Astrocyte of the spinal cord (primary cell): ENCODE measurements at places on chromosomes 1 and 21.

- DNase-seq: no peak
Measured at GRCh38 chr1:214141486-214141885, 139.5 kb upstream of the SMYD2 start.

DNA sequence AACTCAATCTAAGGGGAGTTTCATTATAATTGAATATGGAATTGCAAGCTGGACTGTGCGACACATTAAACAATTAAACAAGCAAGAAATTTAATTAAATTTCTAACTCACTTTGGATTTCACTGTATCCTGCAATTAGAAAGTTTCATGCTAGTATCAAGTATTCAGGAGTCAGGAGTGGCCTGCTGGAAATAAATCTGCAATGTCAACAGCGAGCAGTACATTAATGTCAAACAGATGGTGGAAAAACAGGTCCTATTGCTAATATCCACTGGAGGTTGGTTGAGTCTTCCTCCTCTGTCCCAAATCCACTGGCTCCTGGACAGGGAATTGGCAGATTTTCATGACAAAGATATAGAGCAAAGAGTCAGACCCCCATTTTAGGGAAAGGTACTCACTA is 237.1 kb downstream of the VAV3 start:
- DNase-seq: no peak

- DNase-seq: no peak
Measured at GRCh38 chr1:8670371-8670818, 147.0 kb downstream of the RERE start.

GRCh38 chr1:22318279-22318981 is 133.2 kb upstream of the ZBTB40 start:
- DNase-seq: no peak

DNA sequence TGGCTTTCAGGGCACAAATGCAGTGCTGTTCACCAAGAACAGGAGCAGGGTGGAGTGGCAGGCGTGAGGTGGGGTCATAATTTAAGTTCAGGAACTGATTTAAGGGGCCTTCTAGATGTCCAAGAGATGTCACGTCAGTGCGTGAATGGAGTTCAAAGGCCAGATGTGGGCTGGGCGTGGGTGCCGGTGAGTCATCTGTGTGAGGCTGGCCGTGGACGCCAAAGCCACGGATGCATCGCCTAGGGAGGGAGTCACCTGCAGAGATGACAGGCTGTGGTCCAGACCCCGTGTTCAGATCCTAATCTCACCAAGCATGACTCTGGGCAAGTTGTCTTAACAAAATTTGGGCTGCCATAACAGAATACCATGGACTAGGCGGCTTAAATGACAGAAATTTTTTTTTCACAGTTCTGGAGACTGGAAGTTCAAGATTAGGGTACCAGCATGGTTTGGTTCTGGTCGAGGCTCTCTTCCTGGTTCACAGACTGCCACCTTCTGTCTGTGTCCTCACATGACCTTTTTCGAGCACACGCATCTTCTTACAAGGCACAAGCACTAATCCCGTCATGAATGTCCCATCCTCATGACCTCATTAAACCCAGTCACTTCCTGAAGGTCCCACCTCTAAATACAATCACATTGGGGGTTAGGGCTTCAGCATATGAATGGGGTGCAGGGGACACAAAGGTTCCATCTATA is 109.6 kb downstream of the PRDM2 start:
- DNase-seq: no peak

GRCh38 chr1:205715628-205716027 is 34.4 kb downstream of the NUCKS1 start:
- DNase-seq: no peak

DNA sequence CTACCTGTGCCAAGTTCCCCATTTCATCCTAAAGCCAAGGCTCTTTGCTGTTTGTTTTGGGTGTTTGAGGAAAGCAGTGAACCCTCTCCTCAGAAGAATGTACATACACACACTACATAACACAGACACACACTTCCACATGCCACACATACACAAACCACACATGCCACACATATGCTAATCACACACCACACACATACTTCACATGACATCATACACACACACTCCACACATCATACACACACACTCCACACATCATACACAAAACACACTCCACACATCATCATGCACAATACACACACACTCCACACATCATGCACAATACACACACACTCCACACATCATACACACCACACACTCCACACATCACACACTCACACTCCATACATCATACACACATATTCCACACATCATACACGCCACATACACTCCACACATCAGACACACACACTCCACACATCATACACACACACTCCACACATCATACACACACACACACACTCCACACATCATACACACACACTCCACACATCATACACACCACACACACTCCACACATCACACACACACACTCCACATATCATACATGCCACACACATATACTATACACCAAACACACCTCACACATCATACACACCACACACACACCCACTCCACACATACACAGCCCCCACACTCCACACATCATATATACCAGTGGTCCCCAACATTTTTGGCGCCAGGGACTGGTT is 22.7 kb upstream of the ZNF436 start:
- no peak for DNase-seq

DNA sequence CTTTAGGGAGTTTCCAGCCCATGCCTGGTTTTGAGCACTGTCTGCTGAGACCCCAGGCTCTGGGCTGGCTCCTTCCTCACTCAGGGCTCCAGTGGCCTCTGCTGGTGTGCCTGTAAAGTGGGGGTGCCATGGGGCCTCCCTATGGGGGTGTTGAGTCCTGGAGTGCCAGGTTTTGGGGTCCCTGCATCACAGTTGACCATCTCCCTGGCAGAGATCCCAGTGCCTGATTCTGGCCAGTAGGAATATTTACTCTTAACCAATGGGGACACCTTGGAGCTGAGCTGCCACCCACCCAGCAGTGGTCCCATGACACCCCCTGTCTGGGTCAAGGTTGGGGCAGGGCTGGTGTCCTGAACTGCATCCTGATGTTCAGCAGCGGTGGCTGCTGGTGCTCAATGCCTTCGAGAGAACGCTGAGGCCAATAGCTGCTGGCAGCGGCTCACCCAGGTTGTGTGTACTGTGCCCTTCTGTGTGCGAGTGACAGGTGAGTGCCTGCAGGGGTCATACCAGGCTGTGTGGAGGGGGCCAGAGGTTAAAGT is 9.6 kb upstream of the ZNF669 start:
- DNase-seq: no peak
